ENCODE measurements at places on chromosomes 11 and 22. TPM values are rescaled to one million over a fixed set of nuclear protein-coding genes. Genes with fewer than 3 reads are reported as not detected.
A peak's percentile ranks its signal among the peaks of the same experiment; 100 is the strongest.

The OR52I1 gene
- total RNA-seq: not detected

The PVALB gene
- not detected for total RNA-seq

The TMEM223 gene
- total RNA-seq: 24.7 TPM

The TMEM121B gene
- 1.5 TPM for total RNA-seq

The ALDH3B1 gene
- total RNA-seq: 70.3 TPM

The SSTR3 gene
- total RNA-seq: 2.0 TPM

The LRRN4CL gene
- 15.8 TPM for total RNA-seq

DNA sequence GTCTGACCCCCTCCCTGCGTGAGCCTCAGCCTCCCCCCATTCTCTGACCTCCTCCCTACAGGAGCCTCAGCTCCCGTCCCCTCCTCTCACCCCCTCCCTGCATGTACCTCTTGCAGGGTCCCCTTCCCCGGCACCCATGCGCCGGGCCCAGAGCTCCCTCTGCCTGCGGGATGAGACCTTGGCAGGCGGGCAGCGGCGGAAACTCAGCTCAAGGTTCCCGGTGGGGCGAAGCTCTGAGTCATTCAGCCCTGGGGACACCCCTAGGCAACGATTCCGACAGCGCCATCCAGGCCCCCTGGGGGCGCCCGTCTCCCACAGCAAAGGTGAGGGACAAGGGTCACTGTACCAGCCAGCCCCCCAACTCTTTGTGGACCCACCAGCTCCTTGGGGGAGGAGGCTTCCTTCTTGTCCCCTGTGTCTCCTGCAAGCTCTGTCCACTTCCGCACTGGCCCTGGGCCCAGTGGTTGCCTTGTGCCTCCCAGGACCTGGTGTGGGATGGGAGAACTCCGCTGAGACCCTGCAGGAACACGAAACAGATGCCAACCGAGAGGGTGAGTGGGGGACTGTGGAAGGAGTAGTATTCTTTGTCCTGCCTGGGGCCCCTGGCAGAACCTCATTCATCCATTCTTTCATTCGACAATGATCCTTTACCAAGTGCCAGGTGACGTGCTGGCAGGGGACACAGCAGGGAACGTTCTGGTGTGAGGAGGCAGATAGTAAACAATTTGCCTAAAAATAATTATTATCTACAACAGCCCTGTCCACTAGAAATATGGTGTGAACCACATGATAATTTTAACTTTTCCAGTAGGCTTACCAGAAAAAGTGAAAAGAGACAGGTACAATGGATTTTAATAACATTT is 3.7 kb upstream of the RPS6KA4 start:
- peak overlapping the region; percentile 26 for H3K4me3 ChIP-seq
- no peaks in the 10 kb centered on the region for H3K27me3 ChIP-seq
- peak; percentile 87 for DNase-seq
- peaks cover 33% of the 10 kb centered on the region for H3K4me1 ChIP-seq
- no peak overlapping the region for H3K27ac ChIP-seq
- H3K36me3 ChIP-seq: no peaks in the 10 kb centered on the region

GRCh38 chr11:86013713-86014112 is 55.2 kb downstream of the PICALM start:
- peaks cover 13% of the 10 kb centered on the region for H3K4me1 ChIP-seq
- H3K36me3 ChIP-seq: peaks cover 6% of the 10 kb centered on the region
- DNase-seq: no peak
- no peak overlapping the region for H3K4me3 ChIP-seq
- no peak overlapping the region for H3K27ac ChIP-seq

- H3K27me3 ChIP-seq: no peaks in the 10 kb centered on the region
- H3K4me1 ChIP-seq: no peaks in the 10 kb centered on the region
- no peak overlapping the region for H3K4me3 ChIP-seq
- H3K36me3 ChIP-seq: no peaks in the 10 kb centered on the region
Observed at GRCh38 chr11:37108436-37109285, 510.6 kb upstream of the RAG2 start.

DNA sequence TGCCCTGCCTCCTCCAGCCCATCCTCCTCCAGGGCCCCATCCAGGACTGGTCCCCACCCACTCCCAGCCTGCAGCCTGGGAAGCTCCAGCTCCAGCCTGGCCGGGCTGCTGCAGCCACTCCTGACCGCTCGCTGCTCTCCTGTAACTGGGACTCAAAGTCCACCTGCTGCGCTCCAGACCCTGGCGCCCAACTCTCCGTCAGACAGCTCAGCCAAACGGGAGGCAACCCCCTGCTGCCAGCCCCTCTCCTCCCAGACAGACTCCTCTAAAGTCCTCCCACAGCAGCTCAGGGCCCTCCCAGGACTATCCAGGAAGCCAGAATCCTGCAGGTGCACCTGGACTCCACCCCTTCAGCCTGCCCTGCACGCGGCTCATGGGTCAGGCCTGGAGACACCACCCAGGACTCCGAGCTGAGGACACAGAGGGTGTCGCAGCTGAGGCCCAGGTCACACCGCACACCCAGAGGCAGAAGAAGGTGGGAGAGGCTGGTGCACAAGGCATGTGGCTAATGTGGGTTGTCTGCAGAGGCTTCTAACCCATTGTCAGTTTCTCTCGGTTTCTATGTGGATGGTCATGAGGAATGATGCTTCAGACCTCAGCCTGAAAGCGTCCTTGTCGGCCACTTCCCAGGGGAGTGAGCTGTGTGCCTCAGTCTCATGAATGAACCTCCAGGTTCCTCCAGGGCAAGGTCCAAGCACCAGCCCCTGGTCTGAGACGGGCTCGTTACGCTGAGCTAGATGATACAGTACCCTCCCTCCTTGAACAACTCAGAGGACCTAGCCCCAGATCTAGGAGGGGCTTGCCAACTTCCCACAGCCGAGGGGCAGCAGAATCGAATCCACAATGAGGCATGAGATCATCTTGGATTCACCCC is 1514.8 kb downstream of the TBC1D22A start:
- no peak for DNase-seq
- no peaks in the 10 kb centered on the region for H3K27me3 ChIP-seq
- H3K36me3 ChIP-seq: no peaks in the 10 kb centered on the region
- H3K4me1 ChIP-seq: no peaks in the 10 kb centered on the region
- H3K27ac ChIP-seq: no peak overlapping the region
- no peak overlapping the region for H3K4me3 ChIP-seq

GRCh38 chr11:68019486-68019885 is 9.4 kb downstream of the ALDH3B1 start:
- H3K27ac ChIP-seq: no peak overlapping the region
- peaks cover 41% of the 10 kb centered on the region for H3K4me1 ChIP-seq
- H3K36me3 ChIP-seq: peaks cover 5% of the 10 kb centered on the region
- no peak overlapping the region for H3K4me3 ChIP-seq
- DNase-seq: no peak

- no peaks in the 10 kb centered on the region for H3K27me3 ChIP-seq
- no peak overlapping the region for H3K4me3 ChIP-seq
- peaks cover 21% of the 10 kb centered on the region for H3K4me1 ChIP-seq
- no peak overlapping the region for H3K27ac ChIP-seq
Observed at GRCh38 chr22:18111759-18112330, 1.2 kb downstream of the TUBA8 start.

- H3K4me3 ChIP-seq: no peak overlapping the region
- peaks cover 67% of the 10 kb centered on the region for H3K36me3 ChIP-seq
- H3K4me1 ChIP-seq: no peaks in the 10 kb centered on the region
- no peak overlapping the region for H3K27ac ChIP-seq
Observed at GRCh38 chr11:68409748-68410344, 50.7 kb upstream of the PPP6R3 start.

- H3K36me3 ChIP-seq: no peaks in the 10 kb centered on the region
- DNase-seq: no peak
- H3K4me1 ChIP-seq: no peaks in the 10 kb centered on the region
- H3K27me3 ChIP-seq: no peaks in the 10 kb centered on the region
- no peak overlapping the region for H3K4me3 ChIP-seq
- no peak overlapping the region for H3K27ac ChIP-seq
Observed at GRCh38 chr11:77019976-77020595, 14.1 kb upstream of the B3GNT6 start.

- no peak overlapping the region for H3K4me3 ChIP-seq
- H3K36me3 ChIP-seq: no peaks in the 10 kb centered on the region
- no peaks in the 10 kb centered on the region for H3K27me3 ChIP-seq
- H3K27ac ChIP-seq: no peak overlapping the region
- no peaks in the 10 kb centered on the region for H3K4me1 ChIP-seq
Observed at GRCh38 chr11:76139314-76139713, 67.0 kb downstream of the WNT11 start.

Data from adrenal gland (tissue), 19 donors.